ENCODE measurements at places on chromosomes 13 and 19.
A peak's percentile ranks its signal among the peaks of the same experiment; 100 is the strongest.

- no peaks in the 10 kb centered on the region for H3K36me3 ChIP-seq
- H3K4me1 ChIP-seq: no peaks in the 10 kb centered on the region
- H3K4me3 ChIP-seq: no peak overlapping the region
- no peak overlapping the region for H3K27ac ChIP-seq
- no peaks in the 10 kb centered on the region for H3K27me3 ChIP-seq
These were observed 184.2 kb downstream of the SLITRK6 start for GRCh38 chr13:85615031-85615430.

- H3K4me1 ChIP-seq: no peaks in the 10 kb centered on the region
- H3K27ac ChIP-seq: no peak overlapping the region
- H3K36me3 ChIP-seq: no peaks in the 10 kb centered on the region
- no peak overlapping the region for H3K4me3 ChIP-seq
These were observed 1581.9 kb downstream of the EFNB2 start for GRCh38 chr13:104953588-104953987.

DNA sequence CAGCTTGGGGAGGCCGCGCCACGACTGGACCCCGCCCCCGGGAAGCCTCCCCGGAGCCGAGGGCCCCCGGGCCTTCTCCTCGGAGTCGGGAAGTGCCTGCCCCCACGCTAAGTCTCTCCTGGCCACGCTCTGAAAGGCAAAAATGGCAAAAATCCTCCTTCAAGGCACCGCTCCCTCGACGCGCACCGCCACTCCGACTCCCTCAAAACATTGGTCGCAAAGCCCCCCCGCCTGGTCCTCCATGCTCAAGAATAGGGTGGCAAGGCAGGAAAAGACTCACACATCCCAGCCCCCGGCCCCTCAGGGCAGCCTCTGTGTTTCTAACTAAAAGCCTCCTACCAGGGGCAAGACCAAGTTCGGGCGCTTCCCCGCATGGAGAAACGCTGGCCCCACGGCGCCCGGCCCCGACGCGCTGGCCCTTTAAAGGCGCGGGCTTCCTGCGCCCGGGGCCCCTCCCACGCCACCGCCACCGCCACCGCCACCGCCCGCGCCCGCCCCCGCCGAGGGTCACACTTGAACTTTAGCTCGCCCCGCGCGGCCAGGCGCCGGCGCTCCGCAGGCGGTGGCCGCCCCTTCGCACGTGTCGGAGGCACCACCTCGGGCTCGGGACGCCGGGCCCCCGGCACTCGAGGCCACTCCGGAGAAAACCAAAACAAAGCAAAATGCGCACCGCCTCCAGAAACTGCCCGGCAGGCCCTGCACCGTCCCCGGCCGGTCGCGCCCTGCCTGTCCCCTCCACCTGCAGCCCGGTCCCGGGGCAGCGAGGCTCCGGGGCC, 1.9 kb downstream of the FOXO1 start:
- no peaks in the 10 kb centered on the region for H3K36me3 ChIP-seq
- H3K27me3 ChIP-seq: no peaks in the 10 kb centered on the region
- H3K4me3 ChIP-seq: peak overlapping the region; percentile 79
- no peaks in the 10 kb centered on the region for H3K4me1 ChIP-seq
- DNase-seq: no peak

DNA sequence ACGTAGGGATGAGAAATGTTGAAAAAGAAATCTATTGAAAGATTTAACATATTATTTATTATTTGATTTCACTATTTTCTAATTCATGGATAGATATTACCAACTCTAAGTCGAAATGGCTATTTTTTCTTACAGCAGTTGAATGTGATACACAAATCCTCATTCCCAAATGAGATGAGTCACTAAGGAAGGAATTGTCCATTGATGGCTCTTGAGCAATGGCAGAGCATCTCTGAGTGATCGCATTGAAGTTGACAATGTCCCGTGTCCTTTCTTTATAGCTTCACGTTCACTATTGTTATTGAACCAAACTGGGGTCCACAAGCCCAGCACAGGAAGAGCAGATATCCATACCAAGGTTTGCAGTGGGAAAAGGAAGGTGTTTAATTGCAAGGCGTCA, 648.3 kb upstream of the SPRY2 start:
- no peak for DNase-seq
- H3K4me3 ChIP-seq: no peak overlapping the region
- no peak overlapping the region for H3K27ac ChIP-seq
- H3K27me3 ChIP-seq: no peaks in the 10 kb centered on the region

DNA sequence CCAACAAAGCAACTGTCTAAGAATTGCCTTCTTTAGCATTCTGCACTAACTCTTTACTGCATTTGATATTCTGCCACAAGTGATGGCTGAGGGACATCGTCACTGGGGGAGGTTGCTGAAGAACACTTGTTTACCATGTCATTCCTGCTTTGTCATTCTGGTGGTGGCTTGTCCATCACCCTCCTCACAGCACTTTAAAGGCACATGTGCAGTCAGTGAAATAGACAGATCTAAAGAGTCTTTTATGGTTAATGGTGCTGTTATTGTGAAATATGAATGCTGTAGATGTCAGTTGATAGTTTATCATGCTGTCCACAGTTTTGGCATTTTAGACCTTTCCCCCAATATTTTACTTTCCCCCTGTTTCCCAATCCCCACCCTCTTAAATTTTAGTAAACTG, 120.9 kb upstream of the TSC22D1 start:
- H3K27ac ChIP-seq: no peak overlapping the region
- no peaks in the 10 kb centered on the region for H3K4me1 ChIP-seq
- H3K4me3 ChIP-seq: no peak overlapping the region
- DNase-seq: no peak

GRCh38 chr19:14441041-14441938, 8.2 kb downstream of the PKN1 start:
- no peak overlapping the region for H3K4me3 ChIP-seq
- no peaks in the 10 kb centered on the region for H3K27me3 ChIP-seq

- no peaks in the 10 kb centered on the region for H3K27me3 ChIP-seq
- no peak for DNase-seq
- no peak overlapping the region for H3K4me3 ChIP-seq
- H3K4me1 ChIP-seq: no peaks in the 10 kb centered on the region
- H3K27ac ChIP-seq: no peak overlapping the region
These were observed 98.3 kb downstream of the TNFRSF19 start for GRCh38 chr13:23668562-23668961.

- H3K4me1 ChIP-seq: no peaks in the 10 kb centered on the region
- H3K36me3 ChIP-seq: peaks cover 100% of the 10 kb centered on the region
- no peak for DNase-seq
These were observed 11.9 kb downstream of the CAPS start for GRCh38 chr19:5925830-5926427.

- no peak overlapping the region for H3K27ac ChIP-seq
- no peaks in the 10 kb centered on the region for H3K36me3 ChIP-seq
- peak overlapping the region; percentile 4 for H3K4me3 ChIP-seq
These were observed 2.1 kb downstream of the CLEC4G start for GRCh38 chr19:7729831-7730285.

GRCh38 chr19:35030257-35031071, at the start of gene SCN1B:
Gene SCN1B (plus strand): TSS chr19:35030470. CDS start chr19:35030821, 351 bp downstream.
- H3K27ac ChIP-seq: peak within 1 kb of the TSS; percentile 43
- H3K4me1 ChIP-seq: peaks cover 10% of the 10 kb centered on the region
- peaks cover 35% of the 10 kb centered on the region for H3K36me3 ChIP-seq

- H3K4me1 ChIP-seq: peaks cover 24% of the 10 kb centered on the region
- no peaks in the 10 kb centered on the region for H3K36me3 ChIP-seq
- peak overlapping the region; percentile 80 for H3K27ac ChIP-seq
- peak; percentile 84 for DNase-seq
These were observed 40.8 kb downstream of the BBC3 start for GRCh38 chr19:47190167-47190727.

- DNase-seq: no peak
- H3K4me1 ChIP-seq: no peaks in the 10 kb centered on the region
- no peaks in the 10 kb centered on the region for H3K36me3 ChIP-seq
These were observed 6.9 kb downstream of the S1PR5 start for GRCh38 chr19:10510301-10510802.

- H3K4me1 ChIP-seq: no peaks in the 10 kb centered on the region
- H3K27ac ChIP-seq: no peak overlapping the region
- DNase-seq: no peak
- no peaks in the 10 kb centered on the region for H3K36me3 ChIP-seq
These were observed 176.5 kb downstream of the SPRY2 start for GRCh38 chr13:80164462-80164861.

DNA sequence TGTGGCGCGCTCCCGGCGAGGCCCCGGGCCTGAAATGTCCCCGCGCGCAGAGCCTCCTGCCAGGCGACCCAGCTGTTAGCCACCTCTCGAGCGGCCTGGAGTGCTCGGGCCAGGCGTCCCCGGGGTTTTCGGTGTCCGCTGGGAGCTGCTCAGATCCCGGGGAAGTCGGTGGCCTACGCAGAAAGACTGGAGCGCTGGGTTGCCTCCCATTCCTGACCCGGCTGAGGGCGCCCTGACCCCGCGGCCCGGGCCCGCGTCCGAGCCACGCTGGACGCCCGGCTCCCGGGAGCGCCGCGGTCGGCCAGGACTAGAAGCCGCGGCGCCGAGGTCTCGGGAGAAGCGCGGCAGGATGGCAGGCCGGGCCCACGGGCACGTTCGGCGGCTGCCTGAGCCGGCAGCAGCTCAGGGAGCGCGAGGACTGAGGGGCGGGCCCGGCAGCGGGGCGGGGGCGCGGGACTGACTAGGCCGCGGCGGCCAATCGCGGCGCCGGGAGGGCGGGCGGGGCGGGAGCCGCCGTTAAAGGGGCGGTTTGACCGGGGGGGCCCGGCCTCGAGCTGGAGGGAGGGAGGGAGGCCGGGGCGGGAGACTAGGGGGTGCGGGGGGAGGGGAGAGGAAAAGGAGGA, 1.3 kb upstream of the ZIC2 start:
- H3K4me3 ChIP-seq: peak overlapping the region; percentile 66
- H3K4me1 ChIP-seq: peaks cover 7% of the 10 kb centered on the region
- peaks cover 55% of the 10 kb centered on the region for H3K27me3 ChIP-seq
- H3K36me3 ChIP-seq: no peaks in the 10 kb centered on the region

DNA sequence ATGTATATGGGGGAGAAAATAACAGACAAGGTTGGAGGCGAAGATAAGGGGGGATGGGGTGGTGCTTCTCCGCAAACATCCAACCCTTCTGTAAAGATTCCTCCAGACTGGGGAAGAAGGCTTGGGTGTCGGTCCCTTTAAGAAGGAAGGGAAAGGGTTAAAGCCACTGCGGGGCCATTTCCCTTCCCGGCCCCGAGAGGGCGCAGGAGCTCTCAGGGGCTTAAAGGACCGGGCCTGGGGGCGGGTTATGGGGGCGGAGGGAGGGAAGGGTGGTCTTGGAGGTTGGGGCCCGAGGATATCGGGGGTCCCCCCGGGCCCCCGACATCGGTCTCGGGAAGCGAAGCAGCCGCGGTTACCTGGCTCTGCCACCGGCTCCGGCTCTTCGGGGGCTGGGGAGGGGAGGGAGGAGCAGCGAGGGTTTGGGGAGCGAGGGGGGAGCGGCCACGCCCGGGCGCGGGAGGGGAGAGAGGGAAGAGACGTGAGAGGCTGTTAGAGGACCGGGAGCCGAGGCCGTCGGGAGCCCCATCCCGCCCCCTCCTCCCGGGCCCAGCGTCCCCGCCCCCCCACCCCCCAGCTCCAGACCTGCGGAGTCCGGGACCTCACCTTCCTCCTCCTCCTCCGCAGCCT, 2.8 kb downstream of the TNNT1 start:
- DNase-seq: no peak
- no peak overlapping the region for H3K4me3 ChIP-seq
- peaks cover 17% of the 10 kb centered on the region for H3K27me3 ChIP-seq
- H3K27ac ChIP-seq: no peak overlapping the region
- no peaks in the 10 kb centered on the region for H3K36me3 ChIP-seq

GRCh38 chr13:110628952-110629701, 13.8 kb downstream of the NAXD start:
- no peak overlapping the region for H3K27ac ChIP-seq
- no peak for DNase-seq
- peaks cover 53% of the 10 kb centered on the region for H3K36me3 ChIP-seq
- H3K4me1 ChIP-seq: no peaks in the 10 kb centered on the region
- no peaks in the 10 kb centered on the region for H3K27me3 ChIP-seq

DNA sequence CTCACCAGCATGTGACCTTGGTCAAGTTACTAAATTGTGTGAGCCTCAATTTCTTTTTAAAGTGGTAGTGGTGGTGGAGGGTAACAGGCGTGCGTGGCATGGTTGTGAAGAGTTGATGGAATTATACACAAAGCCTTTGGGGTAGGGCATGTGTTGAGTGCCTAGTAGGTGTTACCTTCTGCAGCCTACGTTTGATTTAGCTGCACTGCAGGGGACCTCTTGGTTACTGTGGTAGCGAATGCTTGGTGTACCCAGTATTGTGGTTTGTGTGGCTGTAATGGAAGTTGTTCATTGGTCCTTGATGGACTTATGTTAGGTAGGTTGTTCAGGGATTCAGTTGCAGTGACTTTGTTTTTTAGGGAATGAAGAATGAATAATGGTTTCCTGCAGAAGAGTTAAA, 24.6 kb downstream of the PRAM1 start:
- no peak for DNase-seq
- peaks cover 51% of the 10 kb centered on the region for H3K36me3 ChIP-seq
- no peaks in the 10 kb centered on the region for H3K27me3 ChIP-seq
- no peak overlapping the region for H3K4me3 ChIP-seq
- no peaks in the 10 kb centered on the region for H3K4me1 ChIP-seq
- peak overlapping the region; percentile 36 for H3K27ac ChIP-seq

GRCh38 chr13:61700620-61701019, 285.0 kb upstream of the PCDH20 start:
- no peak overlapping the region for H3K27ac ChIP-seq
- H3K36me3 ChIP-seq: no peaks in the 10 kb centered on the region
- DNase-seq: no peak
- H3K27me3 ChIP-seq: no peaks in the 10 kb centered on the region

GRCh38 chr13:20221772-20222171, 10.3 kb downstream of the GJB6 start:
- no peak for DNase-seq
- no peaks in the 10 kb centered on the region for H3K27me3 ChIP-seq
- H3K4me1 ChIP-seq: no peaks in the 10 kb centered on the region
- no peak overlapping the region for H3K27ac ChIP-seq

Measured in ascending aorta (tissue), 2 donors.